ENCODE measurements at places on chromosomes 16 and 17.

DNA sequence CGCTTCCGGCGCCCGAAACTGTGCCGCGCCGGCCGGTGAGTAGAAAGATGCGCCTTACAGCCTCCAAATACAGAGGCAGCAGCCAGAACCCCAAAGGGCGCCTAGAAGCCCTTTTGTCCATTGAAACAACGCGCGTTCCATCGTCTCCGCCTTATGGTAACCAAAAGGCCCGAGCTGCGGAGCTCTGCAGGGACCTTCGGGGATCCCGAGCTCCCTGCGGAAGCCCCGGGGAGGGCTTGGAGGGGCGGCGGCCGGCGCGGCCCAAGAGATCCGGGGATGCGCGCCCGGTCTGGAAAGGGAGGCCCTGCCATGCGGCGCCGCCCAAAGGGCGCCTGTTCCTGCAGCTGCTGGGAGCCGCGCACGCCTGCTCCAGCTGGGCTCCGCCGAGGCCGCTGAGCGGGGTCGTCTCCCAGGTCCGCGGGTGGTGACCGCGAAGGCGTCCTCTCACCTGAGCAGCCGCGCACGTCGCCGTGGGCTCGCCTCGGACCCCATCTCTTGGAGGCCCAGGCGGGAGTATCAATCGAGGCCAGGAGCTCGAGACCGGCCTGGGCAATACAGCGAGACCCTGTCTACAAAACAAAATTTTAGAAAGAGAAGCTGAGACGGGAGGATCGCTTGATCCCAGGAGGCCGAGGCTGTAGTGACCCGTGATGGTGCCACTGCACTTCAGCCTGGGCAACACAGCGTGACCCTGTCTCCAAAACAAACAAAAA lies 742 bp upstream of the FBXO31 start:
- no peak for DNase-seq

- DNase-seq, result no peak
These were observed 20.1 kb downstream of the UBE2O start for GRCh38 chr17:76432712-76433336.

DNA sequence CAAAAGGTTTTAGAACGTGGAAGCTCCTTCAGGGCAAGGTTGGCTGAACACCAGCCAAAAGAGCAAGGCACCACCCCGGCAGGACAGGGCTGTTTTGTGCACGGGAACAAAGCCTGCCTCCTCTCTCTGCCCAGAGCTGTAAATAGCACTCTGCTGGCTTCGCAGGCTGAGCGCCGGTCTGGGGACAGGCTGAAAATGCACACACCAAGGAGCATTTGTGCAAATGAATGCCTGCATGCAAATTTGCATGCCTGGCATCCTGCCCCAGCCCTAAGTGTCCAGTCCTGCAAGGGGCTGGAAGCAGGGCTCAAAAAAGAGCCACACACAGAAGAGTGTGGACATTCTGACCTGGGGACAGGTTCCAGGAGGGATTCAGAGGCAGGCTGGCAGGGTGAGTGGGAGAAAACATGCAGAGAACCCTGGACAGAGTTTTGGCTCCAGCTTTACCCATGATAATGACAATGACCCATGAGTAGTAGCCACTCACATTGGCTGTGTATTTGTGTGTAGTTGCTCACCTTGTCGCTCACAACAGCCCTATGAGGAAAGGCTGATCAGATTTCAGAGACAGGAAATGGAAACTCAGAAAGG lies 11.7 kb downstream of the ABAT start:
- no peak for DNase-seq

- no peak for DNase-seq
These were observed 4.8 kb upstream of the ATP2A3 start for GRCh38 chr17:3968886-3969524.

GRCh38 chr16:4648917-4649316 lies 24.3 kb downstream of the MGRN1 start:
- DNase-seq, result no peak

GRCh38 chr16:8568231-8568617 lies 22.1 kb downstream of the TMEM114 start:
- DNase-seq, result no peak

DNA sequence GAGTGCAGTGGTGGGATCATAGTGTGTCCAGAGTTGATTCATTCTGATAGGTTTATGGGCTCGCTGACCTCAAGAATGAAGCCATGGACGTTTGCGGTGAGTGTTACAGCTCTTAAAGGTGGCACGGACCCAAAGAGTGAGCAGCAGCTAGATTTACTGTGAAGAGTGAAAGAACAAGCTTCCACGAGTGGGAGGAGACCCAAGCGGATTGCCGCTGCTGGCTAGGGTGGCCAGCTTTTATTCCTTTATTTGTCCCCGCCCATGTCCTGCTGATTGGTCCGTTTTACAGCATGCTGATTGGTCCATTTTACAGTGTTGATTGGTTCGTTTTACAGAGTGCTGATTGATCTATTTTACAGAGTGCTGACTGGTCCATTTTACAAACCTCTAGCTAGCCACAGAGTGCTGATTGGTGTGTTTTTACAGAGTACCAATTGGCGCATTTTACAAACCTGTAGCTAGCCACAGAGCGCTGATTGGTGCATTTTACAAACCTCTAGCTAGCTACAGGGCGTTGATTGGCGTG lies 17.5 kb downstream of the CACNG4 start:
- DNase-seq, result no peak
